ENCODE measurements at places on chromosomes 4 and X.

- DNase-seq: no peak
Observed at GRCh38 chr4:86338989-86339388, 20.9 kb downstream of the MAPK10 start.

DNA sequence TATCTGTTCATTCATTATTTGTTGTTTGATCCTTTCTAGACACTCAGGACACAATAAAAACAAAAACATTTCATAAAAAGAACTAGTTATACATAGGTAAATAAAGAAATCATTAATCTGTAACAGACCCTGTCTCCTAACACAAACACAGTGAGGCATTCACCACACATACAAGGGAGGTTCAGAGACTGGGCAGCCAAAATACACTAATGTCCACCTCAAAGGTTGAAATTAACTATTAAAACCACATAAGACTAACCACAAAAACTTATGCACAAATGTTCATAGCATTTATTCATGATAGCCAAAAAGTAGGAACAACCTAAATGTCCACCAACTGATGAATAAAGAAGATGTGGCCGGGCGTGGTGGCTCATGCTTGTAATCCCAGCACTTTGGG is 7.8 kb downstream of the PAPSS1 start:
- DNase-seq: no peak

GRCh38 chr4:87521319-87521718 is 7.9 kb downstream of the SPARCL1 start:
- no peak for DNase-seq

DNA sequence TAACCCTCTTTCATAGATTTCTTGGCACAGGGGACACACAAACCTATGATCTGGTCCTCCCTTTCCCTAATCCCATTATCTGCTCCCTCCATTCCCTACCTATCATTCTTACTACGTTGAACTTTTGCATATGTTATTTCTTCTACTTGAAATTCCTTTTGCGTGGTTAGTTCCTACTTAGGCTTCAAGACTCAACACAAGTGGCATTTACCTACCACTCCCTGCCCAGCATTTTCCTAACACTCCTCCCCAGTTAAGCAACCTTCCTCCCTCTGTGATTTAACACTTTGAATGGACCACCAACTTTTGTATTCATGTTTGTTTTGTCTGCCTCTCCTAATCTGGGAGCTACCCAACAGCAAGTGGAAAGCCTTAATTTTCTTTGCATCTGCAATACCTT is 1113.7 kb downstream of the STIM2 start:
- DNase-seq: no peak

DNA sequence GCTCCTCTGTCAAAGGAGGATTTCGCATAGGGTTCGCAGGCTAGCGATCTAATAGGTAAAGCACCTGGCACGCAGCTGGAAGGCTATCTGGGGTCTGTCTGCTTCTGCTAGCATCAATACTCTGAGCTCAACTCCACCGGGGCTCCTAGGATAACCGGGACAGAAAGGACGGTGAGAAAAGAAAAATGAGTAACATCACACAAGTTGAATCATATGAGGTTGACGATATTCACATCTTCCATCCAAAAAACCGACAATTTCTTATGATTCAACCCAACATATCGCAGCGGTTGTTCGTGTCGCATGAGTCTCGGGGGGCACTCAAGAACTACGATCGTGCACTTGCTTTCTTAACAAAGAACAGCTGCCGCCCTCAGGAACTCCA is 1.8 kb downstream of the PROM1 start:
- DNase-seq: peak; percentile 5
